NAMALWA (cell line): ENCODE measurements at places on chromosomes 4 and X.

DNA sequence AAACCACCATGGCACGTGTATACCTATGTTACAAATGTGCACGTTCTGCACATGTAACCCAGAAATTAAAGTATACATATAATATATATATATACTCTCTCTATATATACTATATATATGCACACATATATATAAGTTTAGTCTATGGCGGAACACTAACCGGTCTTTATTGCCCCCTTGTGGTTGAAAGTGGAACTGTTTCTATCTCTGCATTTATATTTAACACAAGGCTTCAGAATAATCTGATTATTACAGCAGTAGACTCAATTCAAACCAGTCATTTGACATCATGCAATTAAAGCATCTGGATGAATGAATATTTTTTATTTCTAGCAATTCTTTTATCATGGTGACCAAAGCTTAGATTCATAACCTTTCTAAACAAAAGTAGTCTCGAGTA lies 14.6 kb downstream of the RAB9B start:
- DNase-seq: peak; percentile 73

DNA sequence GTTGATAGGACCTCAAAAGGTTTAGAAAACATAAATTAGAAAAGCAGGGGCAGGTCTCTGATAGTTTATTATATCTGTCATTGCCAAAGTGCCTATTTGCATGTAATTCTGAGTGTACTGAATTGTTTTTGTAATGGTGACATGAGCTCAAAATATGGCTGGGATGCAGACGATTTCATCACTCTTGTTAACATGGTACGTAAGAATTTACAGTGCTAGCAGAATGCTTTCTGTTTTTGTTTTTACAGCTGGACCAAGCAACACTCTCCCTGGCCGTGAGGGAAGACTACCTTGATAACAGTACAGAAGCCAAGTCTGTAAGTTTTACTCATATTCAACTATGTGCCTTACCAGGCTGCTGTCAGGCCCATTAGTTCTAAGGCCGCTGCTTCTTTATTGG lies 58.1 kb downstream of the PHEX start:
- DNase-seq: no peak

DNA sequence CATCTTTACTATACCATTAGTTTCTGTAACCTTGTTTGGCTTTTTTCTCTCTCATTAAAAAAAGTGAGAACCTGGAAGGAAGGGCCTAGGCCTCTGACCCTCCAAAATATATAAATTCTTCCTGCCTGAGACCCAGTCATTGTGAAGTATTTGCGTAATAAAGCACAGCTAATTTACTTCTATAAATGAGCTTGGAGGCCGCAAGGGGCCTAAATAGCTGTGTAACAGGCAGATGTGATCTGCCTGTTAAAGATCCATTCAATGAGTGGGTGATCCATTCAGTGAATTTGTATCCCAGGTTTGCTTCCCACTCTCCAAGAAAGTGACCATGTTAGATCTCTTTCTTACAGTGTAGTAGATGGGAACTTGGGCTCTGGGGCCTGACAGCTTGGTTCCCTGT lies 595 bp upstream of the PYURF start:
- no peak for DNase-seq

GRCh38 chr4:48261281-48261680 lies 8.4 kb downstream of the TEC start:
- DNase-seq: no peak

- DNase-seq: no peak
Measured at GRCh38 chrX:155279873-155280272, 15.6 kb upstream of the RAB39B start.

DNA sequence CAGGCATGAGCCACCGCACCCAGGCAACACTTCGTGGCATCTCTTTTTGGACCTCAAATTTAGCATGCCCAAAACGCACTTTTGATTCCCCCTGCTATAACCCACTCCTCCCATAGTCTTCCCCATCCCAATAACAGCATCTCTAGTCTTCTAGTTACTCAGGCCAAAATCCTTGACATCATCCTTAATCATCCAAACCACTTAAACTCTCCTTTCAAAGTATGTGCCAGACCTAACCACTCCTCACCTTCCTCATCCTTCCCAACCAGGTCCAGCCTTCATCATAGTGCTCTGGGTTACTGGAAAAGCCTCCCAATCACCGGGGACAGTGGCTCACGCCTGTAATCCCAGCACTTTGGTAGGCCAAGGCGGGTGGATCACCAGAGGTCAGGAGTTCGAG lies 41.9 kb downstream of the AFAP1 start:
- no peak for DNase-seq

DNA sequence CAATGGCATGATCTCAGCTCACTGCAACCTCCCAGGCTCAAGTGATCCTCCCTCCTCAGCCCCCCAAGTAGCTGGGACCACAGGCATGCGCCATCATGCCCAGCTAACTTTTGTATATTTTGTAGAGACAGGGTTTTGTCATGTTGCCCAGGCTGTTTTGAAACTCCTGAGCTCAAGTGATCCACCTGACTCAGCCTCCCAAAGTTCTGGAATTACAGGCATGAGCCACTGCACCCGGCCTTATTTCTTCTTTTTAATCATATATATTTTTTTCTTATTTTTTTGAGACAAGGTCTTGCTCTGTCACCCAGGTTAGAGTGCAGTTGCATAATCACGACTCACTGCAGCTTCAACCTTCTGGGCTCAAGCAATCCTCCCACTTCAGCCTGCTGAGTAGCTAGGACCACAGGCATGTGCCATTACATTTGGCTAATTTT lies 184.0 kb downstream of the TSPAN5 start:
- DNase-seq: no peak

DNA sequence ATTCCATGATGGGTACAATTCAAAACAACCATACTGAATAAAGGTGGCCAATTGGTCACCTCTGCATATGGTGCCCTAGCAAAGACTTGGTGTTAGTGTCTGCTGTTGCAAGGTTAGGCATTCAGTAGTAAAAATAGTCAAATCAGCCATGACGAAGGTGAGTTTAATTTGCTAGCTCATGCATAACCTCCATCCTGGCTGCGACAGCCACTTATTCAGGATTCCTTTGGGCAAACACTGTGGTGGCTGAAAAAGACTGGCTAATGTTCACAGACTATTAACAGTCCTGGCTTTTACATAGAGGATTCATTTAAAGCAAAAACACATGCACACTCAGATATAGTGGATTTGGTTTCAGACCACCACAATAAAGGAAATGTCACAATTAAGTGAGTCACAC lies 34.8 kb upstream of the MAP9 start:
- DNase-seq: no peak

DNA sequence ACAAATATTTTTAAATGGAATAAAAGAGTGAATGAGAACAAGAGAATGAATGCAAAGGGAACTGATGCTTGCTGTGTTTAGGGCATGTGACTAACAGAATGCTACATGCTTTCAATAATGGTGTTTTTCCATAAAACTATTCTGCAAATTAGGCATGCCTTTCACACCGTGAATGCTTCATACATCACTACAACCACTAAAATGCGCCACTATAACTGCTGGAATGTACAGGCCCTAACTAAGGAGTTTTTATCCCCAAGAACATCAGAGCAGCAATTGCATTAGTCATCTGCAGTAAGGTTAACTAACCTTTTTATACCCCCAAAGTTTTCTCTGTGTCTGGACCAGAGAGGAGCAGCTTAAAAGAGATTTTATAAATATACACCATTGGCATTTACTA lies 190.4 kb downstream of the ARAP2 start:
- DNase-seq: no peak

- no peak for DNase-seq
Measured at GRCh38 chr4:87697272-87697671, 47.2 kb downstream of the DMP1 start.

DNA sequence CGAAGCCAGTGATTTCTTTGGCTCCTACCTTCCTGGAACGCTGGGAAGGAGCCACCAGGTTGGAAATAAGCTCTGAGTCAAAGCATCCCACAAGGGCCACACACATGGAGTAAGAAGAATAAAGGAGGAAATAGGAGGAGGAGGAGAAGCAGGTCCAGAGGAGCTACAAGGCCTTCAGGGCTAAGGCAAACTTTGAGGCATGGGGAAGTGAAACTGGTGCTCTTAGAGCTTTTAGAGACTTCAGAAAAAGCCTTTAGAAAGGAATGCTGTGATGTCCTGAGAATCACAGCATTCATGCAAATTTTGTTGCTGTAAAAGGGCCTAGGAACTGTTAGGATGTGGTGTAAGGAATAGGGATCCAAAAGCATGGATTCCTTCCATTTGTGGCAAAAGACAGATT lies 135.9 kb upstream of the ARHGEF9 start:
- peak; percentile 3 for DNase-seq

- no peak for DNase-seq
Measured at GRCh38 chrX:115892056-115892708, 278.4 kb upstream of the AGTR2 start.

DNA sequence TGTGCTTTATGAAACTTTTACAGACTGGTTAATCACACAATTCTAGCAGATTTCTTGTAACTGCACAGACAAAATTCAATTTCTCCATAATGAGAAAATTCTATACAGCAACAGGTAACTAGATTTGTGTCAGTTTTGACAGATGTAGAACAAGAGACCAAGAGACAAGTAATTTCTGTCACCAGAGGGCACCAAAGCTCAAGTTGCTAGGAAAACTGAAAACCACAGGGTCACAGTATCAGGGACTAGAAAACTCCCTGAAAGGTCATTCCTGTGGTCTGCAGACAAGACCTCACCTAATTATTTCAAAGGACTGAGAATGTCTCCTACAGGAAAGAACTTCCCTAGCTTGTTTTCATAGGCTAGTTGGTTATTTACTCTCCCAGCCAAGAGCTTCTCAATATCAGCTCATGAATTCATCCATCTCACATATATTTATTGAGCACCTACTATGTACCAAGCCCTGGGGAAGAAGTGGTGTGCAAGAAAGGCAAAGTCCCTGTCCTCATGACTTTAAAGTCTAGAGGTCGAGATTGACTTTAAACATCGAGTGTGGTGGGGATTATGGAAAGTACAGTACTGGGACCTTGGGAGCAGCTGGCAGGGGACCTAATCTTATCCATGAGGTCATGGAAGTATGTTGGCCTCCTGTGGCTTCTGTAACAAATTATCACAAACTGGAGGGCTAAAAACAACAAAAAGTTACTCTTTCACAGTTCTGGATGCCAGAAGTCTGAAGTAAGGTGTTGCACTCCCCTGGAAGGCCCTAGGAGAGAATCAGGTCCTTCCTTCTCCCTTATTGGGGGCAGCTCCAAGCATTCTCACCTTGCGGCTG lies 47.8 kb upstream of the SETD7 start:
- DNase-seq: peak; percentile 78

DNA sequence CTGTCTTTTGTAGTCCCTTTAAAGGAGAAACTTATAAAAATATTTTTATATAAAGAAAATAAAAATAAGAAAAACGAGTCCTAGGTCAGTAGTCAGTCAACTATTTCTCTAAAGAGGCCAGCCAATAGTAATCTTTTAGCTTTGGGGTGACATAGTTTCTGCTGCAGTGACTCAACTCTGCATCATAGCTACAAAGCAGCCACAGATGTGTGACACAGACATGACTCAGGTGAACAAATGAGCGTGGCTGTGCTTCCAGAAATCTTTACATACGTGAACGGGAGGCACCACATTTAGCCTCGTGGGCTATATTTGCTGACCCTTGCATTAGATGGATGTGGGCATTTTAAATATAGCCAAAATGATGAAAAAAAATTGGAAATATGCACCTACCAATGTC lies 1862.5 kb upstream of the TENM3 start:
- no peak for DNase-seq

DNA sequence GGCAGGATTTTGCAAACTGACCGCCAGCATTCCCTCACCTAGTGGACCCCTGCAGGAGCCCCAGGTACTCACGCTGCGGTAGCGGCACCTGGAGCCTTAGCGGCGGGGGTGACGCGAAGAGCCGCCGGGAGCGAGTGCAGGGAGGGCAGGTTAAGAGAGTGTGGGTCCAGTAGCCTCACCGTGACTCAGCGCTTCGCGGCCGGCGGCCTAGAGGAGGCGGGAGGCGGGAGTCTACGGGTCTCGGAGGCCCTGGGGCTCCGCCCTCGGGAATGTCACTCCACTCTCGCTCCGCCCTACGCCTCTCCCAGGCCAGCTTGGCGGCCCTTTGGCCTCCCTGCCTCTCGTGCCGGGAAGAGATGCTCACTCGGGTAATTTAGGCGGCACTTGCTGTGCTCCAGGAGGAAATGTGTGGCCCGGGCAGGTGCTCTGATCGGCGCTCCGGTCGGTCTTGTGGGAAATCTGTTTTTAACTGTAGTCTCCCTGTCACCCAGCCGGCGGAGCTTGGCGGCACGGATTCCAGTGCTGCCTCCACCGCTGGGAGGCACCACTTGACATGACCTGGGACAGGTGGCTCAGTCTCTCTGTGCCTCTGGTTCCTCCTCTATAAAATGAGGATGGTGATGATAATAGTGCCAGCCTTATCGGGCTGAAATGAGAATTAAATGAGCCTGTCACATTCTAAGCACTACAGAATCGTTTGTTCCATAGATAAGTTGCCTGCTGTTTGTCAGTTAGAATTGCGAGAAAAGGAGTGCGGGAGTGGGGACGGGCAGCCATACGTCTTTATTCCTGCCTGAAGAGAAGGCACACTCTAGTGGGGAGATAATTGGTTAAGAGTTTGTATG lies at the start of gene PIR:
PIR (minus strand) TSS at position 216 of the 845 bp plus-strand sequence. CDS start 2,076 bp downstream, outside the sequence.
- no peak for DNase-seq

DNA sequence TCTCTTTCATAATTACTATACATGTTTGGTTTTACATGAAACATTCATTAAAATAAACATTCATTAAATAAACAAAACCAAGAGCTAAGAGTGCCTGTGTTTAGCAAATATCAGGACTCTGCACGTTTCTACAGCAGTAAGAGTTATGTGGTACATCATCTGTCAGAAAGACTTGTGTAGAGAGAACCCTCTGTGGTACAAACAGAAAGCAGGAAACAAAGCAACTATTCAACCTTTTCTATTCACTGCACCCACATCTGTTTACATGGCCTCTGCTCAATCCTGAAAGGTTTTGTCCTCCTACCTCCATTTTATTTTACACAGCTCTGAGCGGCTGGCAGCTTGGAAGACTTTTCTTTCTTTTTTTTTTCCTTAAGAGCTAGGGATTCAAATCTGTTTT lies 90.7 kb upstream of the PCDH18 start:
- no peak for DNase-seq

- DNase-seq: no peak
Measured at GRCh38 chr4:97185233-97185632, 958.0 kb downstream of the STPG2 start.

DNA sequence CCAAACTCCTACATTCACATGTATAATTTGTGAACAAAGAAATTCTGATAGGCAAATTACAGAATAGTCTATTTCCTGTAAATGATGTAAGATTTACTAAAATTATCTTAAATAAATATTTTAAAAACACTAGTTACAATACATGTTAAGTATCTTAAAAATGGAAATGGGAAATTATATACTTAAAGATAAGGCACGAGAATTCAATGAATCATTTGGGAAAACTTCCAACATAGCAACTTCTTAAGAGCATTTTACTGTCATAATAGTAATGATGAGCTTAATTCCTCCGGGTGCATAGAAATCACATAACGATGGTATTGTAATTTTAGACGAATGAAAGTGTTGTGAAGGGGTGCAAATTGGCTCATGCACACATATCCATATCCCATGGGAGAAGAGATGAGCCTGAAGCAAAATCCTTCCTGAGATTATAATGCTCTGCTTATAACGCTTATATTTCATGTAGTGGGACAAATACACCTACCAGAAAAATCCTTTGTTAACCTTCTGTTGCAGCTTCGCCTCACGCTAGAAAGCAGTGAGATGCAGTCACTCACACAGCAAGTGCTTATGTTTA lies 873.5 kb downstream of the PDHA2 start:
- DNase-seq: no peak

GRCh38 chr4:28062562-28062961 lies 1201.9 kb downstream of the STIM2 start:
- no peak for DNase-seq

GRCh38 chrX:8647176-8647575 lies 84.8 kb downstream of the ANOS1 start:
- no peak for DNase-seq
